Right lung (tissue), 10 donors: ENCODE measurements at places on chromosomes 11 and 22. TPM values are rescaled to one million over a fixed set of nuclear protein-coding genes. Genes with fewer than 3 reads are reported as not detected.

TPBGL gene
- 0.29 TPM for polyA plus RNA-seq

RAG2 gene
- 0.33 TPM for polyA plus RNA-seq

HEPN1 gene
- polyA plus RNA-seq: not detected

MMP11 gene
- 12.5 TPM for polyA plus RNA-seq

UPK2 gene
- 1.9 TPM for polyA plus RNA-seq

OR51A4 gene
- polyA plus RNA-seq: not detected

CEP126 gene
- 18.3 TPM for polyA plus RNA-seq

MRGPRF gene
- 7.0 TPM for polyA plus RNA-seq
